ENCODE measurements at places on chromosomes 16 and 17. TPM values are rescaled to one million over a fixed set of nuclear protein-coding genes. Genes with fewer than 3 reads are reported as not detected.

DNA sequence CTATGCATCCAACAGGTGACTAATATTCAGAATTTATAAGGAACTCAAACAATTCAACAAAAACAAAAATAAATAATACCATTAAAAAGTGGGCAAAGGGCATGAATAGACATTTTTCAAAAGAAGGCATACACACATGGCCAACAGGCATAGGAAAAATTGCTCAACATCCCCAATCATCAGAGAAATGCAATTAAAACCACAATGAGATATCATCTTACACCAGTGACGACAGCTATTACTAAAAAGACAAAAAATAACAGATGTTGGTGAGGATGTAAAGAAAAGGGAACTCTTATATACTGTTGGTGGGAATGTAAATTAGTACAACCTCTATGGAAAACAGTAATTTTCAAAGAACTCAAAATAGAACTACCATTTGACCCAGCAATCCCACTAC, 250.4 kb upstream of the N4BP1 start:
- no peak for DNase-seq

GRCh38 chr17:73612031-73612472, 32.2 kb downstream of the SDK2 start:
- DNase-seq = no peak

- no peak for DNase-seq
Measured at GRCh38 chr16:13795131-13795530, 124.8 kb upstream of the ERCC4 start.

GRCh38 chr17:1058423-1059130, 61.6 kb downstream of the TIMM22 start:
- no peak for DNase-seq

GRCh38 chr16:74094514-74094913, 202.1 kb upstream of the PSMD7 start:
- DNase-seq = no peak

Gene NOL3
- total RNA-seq = 103 TPM
